ENCODE measurements at places on chromosomes 2 and 18.

DNA sequence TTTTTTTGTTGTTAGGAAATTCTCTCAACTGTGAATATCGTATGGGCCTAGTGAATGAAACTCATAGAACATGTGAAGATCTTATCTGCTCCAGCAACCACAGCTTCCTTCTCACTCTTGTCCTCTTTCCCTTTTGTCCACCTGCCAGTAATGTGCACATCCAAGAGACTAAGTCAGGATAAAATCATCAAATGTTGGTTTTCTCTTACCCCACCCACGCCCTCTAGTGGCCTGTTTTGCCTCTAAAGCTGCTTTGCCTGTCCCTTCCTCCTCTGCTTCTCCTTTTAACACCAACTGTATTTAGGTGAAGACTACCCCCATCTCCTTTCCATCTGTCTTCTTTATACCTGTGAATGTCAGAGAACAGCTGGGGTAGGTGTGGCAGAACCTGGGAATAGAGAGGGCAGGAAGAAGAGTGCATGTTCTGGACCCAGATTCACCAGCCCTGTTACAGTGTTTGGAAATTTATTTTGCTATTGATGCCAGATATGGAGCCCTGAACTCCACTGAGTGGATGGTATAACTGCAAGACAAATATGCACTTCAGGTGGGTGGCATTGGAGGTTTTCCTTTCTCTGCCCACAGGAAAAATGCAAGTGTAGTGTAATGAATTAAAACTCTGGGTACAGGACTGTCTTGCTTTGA is 8.4 kb upstream of the MGAT5 start:
- DNase-seq, result peak; percentile 75

- no peak for DNase-seq
Measured at GRCh38 chr2:68837861-68838341, 33.3 kb downstream of the BMP10 start.

GRCh38 chr2:70728128-70728527 is 39.9 kb downstream of the ADD2 start:
- DNase-seq, result no peak

DNA sequence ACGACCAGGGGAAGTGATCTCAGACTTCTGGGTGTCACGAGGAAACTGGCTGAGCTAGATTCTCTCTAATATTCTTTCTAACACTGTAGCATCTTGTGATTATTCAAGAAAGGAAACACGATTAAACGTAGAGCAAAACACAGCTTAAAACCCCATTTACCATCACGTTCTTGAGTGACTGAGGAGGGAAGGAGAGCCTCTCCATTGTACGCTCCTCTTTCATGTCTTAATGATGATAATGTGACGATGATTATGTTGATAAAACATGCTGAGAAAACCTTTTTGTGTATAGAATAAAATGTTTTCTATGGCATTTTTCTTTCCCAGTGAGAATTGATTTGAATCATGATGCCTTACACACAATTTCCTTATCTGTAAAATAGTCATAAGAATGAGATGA is 705.6 kb upstream of the ID2 start:
- DNase-seq, result no peak

- DNase-seq, result no peak
Measured at GRCh38 chr18:73688851-73689711, 458.6 kb downstream of the FBXO15 start.

DNA sequence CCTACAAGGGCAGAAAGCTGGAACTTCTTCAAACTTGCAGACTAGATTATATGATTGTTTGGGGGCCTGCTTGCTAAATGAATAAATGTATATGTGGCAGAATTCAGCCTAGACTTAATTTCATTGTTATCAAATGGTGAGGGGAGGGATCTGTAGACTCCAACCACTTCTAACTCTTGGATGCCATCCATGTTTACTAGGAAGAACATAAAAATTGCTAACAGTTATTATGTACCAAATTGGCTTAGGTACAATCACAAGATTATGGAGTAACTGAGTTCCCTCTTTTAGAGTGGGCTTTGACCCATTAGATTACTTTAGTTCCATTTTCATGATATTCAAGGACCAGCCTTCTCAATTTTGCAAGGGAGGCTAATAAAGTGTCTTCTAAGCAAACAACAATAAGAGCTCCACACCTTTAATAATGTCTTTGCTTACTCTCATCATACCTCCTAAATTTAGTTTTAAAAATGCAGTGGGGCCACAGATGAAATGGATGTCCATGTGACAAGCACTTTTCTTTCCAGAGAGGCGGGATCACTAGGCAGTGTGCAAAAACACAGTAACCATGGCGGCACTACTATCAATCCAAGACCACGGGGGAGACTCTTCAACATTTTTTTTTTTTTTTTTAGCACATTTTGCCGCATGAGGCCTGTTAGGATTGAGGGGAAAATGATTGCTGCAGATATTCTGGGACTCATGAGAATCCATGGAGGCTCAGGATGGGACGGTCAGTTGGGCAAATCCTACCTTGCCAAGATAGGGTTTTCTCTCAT is 217.6 kb upstream of the SPRED2 start:
- no peak for DNase-seq

DNA sequence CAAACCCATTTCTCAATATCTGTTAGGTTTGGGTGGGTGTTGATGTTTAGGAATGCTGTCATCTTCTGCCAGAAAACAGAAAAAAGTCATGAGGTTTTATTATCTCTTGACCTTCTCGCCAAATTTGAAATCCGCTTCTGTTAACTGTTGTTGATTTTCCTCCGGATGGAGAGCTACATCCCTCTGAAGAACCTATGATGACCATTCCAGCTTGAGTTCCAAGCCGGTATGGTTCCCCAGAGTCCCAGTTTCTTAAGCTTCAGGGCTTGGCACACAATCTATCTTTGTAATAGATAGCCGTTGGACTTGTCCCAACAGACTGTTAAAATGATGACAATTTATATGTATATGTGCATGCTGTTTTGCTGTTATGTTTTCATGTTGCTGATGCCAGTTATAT is 1201.0 kb downstream of the LRP1B start:
- no peak for DNase-seq

DNA sequence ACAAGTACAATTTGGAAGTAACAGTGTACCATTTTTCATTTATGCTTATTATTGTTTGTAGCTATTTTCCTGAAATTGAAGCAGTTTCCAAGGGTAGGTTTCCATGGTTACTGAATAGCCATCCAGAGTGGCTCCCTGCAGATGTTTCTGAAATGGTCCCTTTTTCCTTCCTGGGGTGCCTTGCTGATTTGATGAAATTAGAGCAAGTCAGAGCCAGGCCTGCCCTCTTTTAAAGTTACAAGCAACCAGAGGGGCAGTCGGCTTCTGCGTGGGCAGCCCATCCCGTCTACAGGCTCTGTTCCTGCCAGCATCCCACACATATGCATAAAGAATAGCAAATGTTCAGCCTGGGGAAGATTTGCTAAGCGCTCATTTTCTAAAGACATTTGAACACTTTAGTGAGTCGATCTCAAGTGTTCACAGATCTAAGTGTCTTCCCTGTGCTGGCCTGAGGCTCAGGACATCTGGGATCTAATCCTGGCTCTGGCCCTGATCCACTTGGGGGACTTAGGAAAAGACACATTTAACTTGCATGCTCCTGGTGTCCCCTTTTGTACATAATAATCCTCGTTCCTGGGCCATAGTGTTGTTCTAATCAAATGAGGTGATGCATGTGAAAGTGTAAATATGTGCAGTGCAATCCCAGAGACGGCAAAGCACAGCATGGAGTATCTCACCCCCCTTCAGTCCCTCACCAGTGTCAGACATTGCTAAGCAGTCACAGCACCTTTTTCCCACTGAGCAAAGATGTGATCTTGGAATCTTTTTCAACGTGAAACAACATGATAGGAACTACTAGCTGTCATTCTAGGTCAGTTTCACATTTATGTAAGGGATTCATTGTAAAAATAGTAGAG is 92.2 kb downstream of the STPG4 start:
- no peak for DNase-seq

Measured in activated naive CD4-positive, alpha-beta T cell treated with Interleukin-2 at 50 U/mL for 16 hours (primary cell).